ENCODE measurements at places on chromosomes 3 and 15. TPM values are rescaled to one million over a fixed set of nuclear protein-coding genes. Genes with fewer than 3 reads are reported as not detected.

The SYNPR gene
- not detected for total RNA-seq

The GABRR3 gene
- total RNA-seq, result not detected

DNA sequence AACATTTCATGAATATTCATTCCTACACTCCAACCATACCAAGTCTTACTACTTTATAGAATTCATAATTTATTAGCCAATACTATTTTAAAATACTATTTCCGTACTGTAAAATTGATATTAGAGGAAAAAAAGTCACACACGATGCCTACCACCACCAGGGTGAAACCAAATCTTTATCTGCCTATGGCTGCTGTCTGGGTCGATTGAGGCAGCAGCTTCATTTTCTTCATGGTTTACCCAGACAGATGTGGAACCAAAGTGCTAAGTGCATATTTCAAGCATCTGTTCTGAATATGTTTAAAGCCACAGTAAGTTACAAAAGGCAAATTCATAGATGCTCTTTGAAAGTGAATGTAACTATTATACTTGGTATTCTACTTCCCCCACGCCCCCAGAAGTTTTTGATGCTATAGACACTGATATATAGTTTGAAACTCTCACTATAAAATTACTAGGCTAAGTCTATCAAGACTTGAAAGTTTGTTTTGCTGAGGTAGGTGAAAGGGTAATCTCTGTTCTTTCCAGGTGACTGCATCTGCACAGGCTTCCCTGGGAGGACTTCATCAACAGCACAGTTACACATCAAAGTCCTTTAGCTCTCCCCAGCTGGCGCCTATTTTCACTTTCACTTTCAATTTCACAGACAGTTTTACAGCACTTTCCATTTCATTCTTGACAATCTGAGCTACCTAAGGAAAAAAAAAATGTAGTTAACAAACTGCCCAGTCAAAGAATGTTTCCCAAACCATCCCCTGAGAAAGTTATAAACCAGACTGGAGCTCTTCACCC, 113.9 kb downstream of the POLQ start:
- peak; percentile 52 for DNase-seq

- DNase-seq, result no peak
Measured at GRCh38 chr3:29426302-29427226, 145.7 kb downstream of the RBMS3 start.

All from kidney epithelial cell (primary cell).